Midbrain (tissue), 1 donor: ENCODE measurements at places on chromosomes 2 and 18.

DNA sequence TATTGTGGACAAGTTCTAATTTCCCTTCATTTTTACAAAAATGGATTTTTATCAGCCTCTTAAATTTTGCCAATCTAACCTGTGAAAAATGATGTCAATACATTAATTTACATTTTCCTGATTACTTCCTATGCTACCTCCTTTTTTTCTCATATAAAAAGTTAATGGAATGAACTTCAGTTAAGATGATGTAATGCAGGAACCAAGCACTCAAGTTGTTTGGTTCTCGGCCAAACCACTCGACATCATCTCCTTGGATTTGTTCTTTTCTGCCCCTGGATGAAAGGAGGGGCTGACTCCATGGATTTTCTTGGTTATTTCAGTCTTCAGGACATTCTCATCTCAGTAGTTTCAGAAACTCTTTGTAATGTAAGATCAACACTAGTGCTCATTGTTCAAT is 253.1 kb upstream of the NXPH2 start:
- DNase-seq: no peak

- DNase-seq: no peak
These were observed 463 bp upstream of the CABYR start for GRCh38 chr18:24138409-24138788.

DNA sequence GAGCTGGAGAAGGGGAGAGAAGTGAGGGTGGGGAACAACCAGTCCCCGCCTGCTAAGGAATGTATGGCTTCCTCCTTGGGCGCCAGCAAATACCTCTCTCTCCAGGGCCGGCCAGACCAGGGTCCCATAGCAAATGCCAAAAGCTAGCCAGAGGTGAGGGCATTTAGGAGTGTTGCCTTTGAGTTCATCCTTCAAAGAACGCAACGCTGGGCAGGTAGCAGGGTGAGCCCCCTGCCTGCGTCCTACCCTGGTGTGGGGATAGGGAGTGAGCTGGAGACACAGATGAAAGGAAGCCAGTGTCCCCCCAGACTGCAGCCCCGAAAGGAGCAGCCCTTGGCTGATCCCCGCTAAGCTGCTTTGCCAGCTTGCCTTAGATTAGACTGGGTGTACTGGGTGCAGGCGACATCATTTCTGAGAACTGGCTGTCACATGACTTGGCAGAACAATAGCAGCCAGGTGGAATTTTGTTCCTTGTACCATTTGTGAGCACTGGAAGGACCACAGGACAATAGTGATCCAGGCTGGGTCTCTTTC is 40.4 kb downstream of the KLHL29 start:
- DNase-seq: no peak

DNA sequence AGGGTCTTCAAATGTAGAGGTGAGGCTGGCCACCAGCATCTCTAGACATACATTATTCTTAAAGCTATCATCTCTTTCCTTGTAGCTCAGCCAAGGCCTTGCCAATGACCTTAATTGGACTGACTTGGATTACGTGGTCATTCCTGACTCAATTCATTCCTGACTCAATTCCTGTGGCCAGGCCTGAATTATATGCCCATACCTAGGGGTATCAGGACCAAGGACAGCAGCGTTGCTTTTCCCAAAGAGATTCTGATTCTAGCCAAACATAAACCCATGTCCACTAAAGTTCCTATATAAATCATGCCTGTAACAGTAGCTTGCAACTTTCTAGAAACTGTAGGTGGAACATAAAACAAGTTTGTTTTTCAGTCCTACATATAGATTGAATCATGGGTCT is 231.7 kb downstream of the ARL6IP6 start:
- DNase-seq: no peak

- DNase-seq: peak; percentile 65
These were observed 6.3 kb upstream of the NRP2 start for GRCh38 chr2:205675861-205676516.

DNA sequence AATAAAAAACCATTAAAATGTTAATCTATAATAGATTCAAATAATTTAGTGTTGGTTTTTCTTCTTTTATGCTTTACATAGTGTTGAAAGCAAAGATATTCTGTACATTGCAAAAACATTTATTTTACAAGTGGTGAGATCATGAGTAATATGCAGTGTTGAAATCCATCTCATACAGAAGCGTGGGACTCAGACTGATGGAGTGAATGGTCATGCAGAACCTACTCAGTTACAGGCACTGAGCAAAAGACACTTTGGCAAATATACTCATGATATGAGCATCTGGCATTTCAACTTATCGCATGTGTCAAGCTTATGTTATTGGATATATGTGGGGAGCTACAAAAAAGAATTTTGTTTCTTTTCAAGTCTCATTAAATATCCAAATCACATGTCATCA is 620.2 kb upstream of the NETO1 start:
- no peak for DNase-seq

DNA sequence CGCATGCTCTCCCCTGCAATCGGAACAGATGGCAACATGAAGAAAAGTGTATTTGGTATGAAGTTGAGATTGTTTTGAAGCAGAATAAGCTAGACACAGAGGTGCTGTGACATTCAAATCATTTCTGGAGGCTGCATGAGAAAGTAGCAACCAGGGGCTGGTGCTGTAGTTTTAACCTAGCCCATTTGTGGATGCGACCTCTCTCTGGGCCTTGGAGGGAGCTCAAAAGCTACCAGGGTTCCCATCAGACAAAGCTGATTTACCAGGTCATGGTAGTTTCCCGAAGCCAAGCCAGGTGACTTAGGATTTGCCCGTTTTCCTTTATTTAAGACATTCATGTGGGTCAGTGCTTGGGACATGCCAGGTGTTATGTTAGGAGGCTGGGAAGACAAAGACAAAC is 77.5 kb downstream of the CIB4 start:
- DNase-seq: no peak

DNA sequence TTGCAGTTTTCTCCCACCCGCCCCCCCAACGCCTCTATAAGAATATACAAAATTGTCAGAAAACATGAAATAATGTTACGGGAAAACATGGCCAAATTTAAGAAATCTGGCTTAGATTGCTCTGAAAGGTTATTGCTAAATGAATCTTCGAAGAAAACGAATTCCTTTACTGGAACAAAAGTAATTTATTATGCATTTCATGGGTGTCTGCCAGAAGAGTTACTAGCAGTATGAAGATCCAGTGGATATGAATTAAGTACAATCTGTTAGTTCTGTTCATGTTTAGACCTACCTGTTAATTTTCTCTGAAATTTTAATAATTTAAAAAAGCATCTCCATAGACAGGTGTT is 21.9 kb downstream of the GATA6 start:
- no peak for DNase-seq

DNA sequence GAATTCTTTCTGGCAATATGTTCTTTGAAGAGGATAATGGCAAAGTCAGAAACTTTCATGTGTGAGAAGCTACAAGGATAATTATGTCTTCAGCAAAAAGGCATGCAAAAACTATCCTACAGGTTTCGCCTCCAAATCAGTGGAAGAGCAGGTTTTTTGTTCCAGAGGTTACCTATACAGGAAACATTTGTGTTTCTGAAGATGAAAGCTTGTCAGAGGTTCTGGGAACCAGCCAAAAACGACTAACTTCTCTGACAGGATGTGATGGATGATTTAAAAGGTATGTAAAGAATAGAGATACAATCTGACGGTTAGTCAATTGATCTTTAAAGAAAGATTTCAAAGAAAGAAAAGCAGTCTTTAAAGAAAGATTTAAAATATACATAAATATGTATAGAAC is 37.6 kb downstream of the RND3 start:
- no peak for DNase-seq

DNA sequence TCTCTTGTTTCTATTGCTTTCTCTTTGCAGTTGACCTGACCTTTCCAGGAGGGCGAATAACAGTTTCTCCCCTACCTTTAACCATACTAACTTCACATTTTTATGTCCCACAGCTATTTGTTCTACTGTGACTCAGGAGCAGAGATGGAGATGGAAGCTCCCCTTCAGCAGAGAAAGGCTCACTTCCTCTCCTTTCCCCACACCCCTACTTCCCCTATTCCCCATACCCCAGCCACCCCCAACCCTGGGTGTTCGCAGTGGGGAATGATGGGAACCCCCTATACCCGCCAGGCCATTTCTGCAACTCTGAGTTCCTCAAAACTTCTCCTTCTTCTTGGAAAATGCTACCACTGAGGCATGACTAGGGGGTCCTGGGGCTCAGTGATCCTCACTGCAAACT is 285.4 kb upstream of the MGAT5 start:
- no peak for DNase-seq

GRCh38 chr2:216787851-216788540 is 71.9 kb downstream of the TNP1 start:
- no peak for DNase-seq

GRCh38 chr2:204279819-204280218 is 265.5 kb upstream of the PARD3B start:
- no peak for DNase-seq

DNA sequence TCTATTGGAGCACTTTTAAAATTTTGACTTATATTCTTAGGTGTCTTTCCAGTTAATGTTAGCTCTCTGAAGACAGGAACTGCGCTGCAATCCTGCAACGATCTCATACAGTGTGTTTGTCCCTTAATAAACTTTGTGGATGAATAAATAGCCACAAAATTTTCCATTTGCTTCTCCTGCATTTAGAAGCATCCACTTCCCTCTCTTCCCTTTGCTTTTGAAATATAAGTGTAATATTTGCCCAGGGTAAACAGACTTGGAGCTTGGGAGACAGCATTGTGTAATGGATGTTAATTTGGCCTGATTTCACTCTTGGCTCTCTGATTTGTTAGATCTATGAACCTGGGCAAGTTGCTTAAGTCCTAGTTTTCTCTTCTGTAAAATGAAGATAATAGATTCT is 58.2 kb upstream of the CD28 start:
- no peak for DNase-seq

GRCh38 chr18:36620788-36621187 is 208.0 kb downstream of the TPGS2 start:
- no peak for DNase-seq

DNA sequence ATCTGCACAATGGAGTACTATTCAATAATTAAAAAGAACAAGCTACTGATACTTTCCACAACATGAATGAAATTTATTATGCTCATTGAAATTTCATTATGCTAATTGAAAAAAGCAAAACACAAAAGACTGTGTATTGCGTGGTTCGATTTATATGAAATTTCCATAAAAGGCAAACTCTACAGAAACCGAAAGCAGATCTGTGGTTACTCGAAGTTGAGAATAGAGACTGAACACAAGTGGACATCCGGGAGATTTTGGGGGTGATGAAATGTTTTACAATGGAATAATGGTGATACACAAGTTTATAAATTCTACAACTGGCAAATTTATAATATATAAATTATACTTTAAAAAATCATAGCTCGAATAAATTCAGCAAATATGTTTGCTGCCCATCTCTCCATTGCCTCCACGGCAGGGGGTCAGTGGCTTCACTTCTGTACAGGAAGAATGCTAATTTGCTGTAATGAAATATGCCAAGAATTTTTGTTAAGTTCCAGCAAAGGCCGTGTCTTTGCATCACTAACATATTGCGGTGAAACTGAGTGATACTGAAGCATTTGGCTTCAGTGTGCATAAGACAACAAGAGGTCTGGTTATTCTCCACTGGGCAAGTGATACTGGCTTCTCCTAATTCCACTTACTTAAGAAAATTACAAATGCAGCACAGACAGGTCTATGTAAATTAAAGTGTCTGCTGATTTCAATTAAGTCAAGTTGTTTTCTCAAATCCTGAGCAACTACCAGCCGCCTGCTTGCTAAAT is 96.7 kb downstream of the TMEM163 start:
- DNase-seq: no peak

DNA sequence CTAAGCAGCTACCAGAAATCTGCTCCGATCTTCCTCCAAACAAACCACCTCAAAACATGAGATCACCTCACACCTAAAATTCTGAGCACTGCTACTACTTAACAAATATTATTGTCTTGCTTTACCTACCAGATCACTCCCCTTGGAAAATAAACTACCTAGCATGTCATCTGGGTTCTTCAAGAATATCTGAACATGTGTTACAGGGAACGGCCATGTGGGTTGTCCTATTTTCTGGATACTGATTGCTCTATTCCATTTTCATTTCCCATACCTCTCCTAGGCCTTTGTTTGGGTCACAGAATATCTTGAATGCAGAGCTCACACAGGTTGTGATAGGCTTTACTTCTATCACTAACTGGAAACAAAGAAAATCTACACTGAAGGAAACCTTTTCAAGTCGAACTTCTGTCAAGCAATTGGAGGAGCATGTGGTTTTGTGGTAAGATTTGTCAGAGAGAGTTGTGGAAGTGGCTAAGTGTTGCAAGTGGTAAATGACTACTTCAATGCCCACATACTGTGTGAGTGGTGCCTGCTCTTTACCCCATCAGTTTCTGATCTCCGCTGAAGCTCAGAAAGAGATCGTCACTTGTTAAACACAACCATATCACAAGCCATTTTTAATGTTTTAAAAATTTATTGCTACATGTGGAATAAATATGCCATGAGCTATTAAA is 739.1 kb upstream of the ZEB2 start:
- DNase-seq: no peak

DNA sequence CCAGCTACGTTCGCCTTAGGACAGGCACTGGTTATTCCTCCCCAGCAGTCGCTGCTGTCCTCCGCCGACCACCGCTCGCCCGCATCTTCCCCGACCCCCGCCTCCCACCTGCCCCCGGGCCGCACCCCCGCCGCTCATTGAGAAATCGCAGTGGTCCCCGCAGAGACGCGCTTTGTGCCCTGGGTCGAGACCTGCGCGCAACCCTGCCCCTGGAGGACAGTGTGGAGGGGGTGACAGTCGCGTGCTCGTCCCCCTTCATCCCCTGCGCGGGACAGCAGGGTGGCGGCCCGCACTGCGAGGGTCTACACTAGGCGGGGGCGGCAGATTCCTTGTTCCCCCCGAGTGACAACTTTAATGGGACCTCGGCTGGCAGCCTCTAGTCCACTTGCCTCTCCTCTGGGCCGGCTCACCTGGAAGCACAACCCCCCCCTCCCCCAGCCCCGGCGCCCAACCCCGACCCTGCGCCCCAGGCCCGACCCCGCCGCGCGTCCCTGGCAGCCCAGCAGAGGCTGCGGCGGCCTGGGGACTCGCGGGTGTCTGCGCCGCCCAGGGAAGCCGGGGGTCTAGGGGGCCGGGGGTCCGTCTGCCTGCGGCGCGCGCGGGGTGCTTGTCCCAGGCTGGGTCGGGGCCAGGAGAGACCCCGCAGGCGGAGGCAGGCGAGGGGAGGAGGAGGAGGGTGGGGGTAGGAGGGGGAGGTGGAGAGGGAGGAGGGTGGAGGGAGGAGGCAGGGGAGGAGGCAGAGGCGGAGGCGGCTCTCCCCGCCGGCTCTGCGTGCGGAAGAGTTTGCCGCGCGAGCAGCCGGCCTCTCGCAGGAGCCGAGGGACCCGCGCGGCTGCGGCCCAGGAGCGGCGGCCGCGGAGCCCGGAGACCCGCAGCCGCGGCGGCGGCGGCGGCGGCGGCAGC is at the start of gene NPAS2:
Gene NPAS2 (plus strand): TSS at position 770 of the 903 bp plus-strand sequence. CDS start 84,616 bp downstream, outside the sequence.
- peak; percentile 16 for DNase-seq

- DNase-seq: no peak
These were observed 93.3 kb upstream of the CELF4 start for GRCh38 chr18:37658894-37659293.

- DNase-seq: peak; percentile 47
These were observed 510.3 kb downstream of the RNF144A start for GRCh38 chr2:7427293-7428060.
